Activated CD4-positive, alpha-beta memory T cell treated with anti-CD3 and anti-CD28 coated beads, Interleukin-2, amount 10 ng/mL, durations not matched to agents 7 days and 5 days (primary cell): ENCODE measurements at places on chromosomes 5 and 9.

- DNase-seq = no peak
Measured at GRCh38 chr5:127586066-127586770, 62.7 kb upstream of the CTXN3 start.

DNA sequence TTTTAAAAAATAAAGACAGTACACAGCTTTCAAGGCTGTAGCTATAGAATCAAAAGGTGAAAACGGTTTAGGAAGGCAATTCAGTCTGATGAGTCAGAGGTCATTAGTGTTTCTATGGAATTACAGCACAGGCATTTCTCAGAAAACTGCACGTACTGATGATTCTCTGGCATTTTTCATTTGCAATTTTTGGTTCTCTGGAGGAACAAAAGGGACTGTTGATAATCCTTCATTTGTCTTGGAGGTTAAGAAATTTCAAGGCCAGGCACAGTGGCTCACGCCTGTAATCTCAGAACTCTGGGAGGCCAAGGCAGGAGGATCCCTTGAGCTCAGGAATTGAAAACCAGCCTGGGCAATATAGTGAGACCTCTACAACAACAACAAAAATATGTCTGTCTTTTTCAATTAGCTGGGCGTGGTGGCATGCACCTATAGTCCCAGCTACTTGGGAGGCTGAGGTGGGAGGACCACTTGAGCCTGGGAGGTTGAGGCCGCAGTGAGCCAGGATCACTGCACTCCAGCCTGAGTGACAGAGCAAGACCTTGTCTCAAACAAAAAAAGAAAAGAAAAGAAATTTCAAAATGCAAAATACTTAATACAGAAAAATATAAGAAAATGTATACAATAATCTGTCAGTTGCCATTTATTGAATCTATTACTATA is 27.3 kb downstream of the NR6A1 start:
- DNase-seq = no peak

- DNase-seq = no peak
Measured at GRCh38 chr9:438961-439768, 224.5 kb downstream of the DOCK8 start.

GRCh38 chr5:51394609-51395008 is 11.4 kb downstream of the ISL1 start:
- no peak for DNase-seq

GRCh38 chr5:167451076-167451475 is 840.4 kb upstream of the WWC1 start:
- no peak for DNase-seq

GRCh38 chr5:93236807-93237421 is 344.1 kb downstream of the NR2F1-AS1 start:
- DNase-seq = no peak

GRCh38 chr5:10046676-10047075 is 203.0 kb downstream of the ATPSCKMT start:
- no peak for DNase-seq

DNA sequence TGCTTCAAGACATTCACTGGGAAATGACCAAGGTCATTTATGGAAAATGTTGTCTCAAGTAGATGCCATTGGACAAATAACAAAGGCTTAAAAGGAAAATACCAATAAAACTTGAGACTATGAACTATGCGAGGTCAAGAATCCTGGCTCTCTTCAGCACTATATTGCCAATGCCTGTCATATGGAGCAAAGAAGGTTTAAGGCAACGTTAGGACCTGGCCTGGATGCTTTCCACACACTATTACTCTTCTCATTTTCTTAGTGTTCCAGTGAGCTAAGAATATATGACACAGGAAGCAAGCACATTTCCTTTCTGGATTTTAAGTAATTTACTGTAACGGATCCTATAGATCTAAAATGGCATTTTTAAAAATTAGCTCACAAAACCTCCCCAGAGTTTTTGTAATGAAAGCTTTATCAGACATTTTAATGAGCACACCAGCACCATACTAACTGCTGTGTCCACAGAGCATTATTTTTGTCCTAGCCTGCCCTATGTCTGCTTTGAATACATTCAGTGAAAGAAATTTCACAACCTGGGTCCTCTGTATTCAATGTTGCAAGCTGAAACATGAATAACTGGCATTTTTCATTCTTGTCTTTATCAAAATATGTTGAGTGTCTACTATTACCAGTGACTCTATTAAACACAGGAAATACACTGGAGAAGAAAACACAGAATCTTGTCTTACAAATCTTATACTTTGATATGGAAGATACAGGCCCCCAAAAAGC is 315.6 kb downstream of the CETN3 start:
- no peak for DNase-seq

- DNase-seq = no peak
Measured at GRCh38 chr5:53871775-53872174, 311.3 kb downstream of the NDUFS4 start.

DNA sequence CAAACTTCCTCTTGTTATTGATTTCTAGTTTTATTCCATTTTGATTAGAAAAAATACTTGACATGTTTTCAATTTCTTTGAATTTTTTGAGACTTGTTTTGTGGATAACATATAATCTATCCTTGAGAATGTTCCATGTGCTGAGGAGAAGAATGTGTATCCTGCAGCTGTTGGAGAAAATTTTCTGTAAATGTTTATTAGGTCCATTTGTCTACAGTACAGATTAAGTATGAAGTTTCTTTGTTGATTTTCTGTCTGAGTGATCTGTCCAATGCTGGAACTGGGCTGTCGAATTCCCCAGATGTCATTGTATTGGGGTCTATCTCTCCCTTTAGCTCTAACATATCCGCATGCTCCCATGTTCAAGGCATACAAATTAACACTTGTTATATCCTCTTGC is 251.2 kb downstream of the CSNK1G3 start:
- no peak for DNase-seq

- peak; percentile 25 for DNase-seq
Measured at GRCh38 chr9:124870723-124871122, 8.8 kb downstream of the ARPC5L start.

GRCh38 chr5:65951330-65951729 is 25.0 kb downstream of the ERBIN start:
- DNase-seq = no peak

DNA sequence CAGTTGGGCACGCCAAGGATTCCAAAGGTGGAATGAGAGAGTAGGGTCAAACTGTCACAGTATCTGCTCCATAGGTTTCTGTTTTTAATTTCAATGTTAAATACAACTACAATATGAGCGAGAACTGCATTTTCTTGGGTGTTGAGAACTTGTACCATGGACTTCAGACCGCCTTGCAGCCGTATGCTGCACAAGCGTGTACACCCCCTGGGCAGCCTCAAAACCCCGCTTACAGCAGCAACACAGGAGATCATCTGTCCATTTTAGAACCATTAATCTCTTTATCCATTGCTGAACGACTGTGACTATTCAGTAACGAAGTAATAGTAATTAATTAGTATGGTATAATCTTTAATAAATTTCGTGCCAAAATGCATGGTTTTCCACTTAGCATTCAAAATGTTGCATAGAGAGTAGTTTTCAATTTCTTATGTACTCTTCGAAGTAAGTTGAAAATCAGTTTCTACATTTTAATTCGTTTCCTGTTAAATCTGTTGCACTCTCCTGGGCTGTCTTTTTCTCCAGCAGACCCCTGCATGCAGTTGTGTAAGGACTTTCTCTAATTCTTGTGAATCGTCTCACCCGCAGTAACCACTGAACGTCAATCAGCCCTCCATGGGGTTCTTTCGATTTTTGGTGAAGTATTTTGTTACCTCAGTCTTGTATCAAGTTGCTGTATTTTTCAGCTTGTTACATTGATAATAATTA is 42.0 kb upstream of the GARNL3 start:
- no peak for DNase-seq

- DNase-seq = no peak
Measured at GRCh38 chr5:77210091-77210963, at the start of gene PDE8B. PDE8B (plus strand) TSS chr5:77210680; CDS start chr5:77210926, 246 bp downstream.

DNA sequence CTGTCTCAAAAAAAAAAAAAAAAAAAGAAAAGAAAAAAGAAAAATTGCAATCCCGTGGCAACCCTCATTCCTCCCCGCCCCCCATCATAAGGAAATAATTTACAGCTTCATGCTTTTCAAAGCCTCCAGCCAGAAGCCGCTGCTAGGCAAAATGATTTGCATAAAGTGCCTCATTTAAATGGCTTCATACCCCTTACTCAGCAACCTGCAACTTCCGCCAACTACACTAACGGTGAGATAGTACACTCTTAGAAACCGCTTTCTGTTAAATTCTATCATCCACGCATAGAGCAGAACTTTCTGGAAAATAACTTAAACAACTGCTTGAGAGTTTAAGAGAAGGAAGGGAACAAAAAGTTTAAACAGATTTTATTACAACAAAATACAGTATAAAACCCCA is 17.8 kb downstream of the SERINC5 start:
- DNase-seq = no peak

DNA sequence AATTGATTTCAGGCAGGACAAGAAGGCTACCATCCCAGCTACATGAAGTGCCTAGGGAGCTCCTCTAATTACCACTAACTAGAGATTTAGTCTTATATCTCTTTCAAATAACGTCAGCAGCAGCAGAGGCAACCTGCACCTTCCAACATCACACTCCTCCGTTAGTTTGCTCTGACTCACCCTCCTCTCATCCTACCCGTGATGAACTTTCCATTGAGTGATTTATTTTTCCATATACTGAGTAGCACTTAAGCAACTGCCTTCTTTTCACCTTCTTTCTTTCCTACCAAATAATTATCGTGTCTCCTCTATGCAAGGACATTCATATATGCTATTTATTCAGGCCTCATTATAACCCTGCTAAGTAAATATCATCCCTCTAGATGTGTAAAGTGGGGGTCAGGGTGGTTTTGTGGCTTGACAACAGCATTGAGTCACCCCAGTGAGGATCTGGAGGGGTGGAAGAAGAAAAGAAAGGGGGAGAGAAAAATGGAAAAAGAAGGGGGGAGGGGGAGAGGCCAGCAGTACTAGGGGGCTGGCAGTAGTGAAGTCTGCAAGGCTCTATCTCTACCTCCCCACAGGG is 64.6 kb upstream of the CAST start:
- no peak for DNase-seq

GRCh38 chr5:168426007-168426863 is 60.0 kb upstream of the RARS1 start:
- no peak for DNase-seq

DNA sequence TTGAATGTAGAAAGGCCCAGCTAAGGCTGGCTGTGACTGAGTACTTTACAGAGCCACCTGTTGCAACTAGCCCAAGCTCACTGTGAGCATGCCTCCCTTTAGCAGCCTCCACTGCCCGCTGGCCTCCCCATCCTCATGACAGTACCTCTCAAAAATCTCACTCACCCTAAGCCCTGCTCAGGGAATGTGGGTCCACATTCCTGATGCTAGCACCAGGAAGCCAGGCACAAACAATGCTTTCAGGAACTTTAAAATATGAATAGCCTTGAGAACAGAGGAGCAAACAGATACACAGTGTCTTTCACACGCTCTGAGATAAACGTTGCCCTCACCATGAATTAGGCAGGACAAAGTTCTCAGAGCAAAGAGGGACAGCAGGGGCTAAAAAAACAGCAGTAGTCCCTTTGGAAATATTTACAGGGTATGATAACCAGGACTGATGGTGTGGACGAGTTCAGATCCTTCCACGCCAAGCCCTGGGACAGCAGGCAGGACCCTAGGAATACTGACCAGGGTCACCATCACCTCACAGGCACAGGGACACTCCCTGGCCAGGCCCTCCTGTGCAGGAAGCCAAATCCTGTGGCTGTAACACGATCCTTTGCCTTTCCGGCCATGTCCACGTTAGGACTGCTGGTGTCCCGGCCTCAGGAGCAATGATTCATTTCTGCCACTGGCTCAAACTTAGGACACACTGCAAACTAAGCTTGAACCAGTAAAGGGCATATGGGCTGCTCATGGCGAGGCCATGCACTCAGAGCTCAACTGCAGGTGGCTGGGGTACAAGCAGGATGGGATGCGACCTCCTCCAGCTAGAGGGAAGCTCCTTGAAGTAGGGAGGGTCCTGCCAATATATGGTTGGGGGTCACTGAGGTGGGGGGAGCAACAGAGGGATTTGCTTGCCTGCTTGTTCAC is 9.6 kb downstream of the ACSL6 start:
- DNase-seq = no peak

- peak; percentile 65 for DNase-seq
Measured at GRCh38 chr5:178279723-178280438, 47.3 kb upstream of the PHYKPL start.

GRCh38 chr5:40559306-40559705 is 120.4 kb upstream of the PTGER4 start:
- no peak for DNase-seq

DNA sequence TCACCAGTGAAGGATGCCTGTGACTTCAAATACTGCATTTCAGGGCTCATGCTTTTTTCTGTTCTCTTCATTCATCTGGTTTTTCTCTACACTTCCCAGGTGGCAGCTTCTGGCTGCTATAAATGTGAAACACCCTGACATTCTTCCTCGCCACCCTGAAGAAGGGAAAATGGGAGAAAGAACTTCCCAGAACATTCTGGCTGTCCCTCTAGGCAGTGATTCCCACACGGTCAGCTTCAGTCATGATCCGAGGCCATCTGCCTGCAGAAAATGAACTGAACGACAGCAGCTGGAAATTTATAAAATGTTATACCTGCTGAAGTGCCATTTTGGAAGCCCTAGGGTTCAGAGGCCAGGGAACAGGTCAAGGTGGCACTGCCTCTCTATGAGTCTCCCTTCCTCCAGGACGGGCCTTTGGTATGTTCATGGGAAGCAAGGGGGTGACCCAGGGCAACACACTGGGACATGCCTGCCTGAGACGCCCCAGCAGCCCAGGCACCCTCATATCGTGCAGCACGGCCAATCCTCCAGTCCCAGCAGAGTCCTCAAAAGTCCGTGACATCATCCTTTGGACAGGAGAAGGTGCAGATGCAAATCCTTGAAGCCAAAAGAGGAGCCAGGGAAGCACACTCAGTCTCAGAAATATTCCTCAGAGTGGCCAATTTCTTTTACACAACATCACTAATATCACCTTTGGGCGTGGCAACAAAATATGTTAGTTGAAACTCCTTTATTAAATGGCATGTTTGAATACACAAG is 107.1 kb downstream of the SEMA5A start:
- DNase-seq = no peak

GRCh38 chr5:40271476-40271875 is 408.2 kb upstream of the PTGER4 start:
- no peak for DNase-seq

DNA sequence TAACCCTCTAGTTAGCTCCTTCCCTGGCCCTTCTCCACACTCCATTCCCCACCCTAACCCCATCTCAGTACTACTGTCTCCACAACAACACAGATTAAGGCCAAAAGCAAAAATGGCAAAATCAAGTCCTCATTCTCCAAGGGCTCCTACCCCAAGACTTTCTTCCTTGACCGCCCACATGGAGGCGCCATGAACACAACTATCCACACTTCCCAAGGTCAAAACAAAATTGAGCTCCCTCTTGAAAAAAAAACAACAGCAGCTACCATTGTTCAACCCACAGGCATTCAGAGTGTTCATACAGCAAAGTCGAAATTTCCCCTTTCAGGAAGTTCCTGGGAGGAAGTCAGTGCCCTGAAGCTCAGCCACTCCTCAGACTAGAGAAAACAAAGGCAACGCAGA is 54.4 kb downstream of the GNAQ start:
- peak; percentile 69 for DNase-seq

- peak; percentile 90 for DNase-seq
Measured at GRCh38 chr9:137302118-137302448, at the start of gene NRARP. NRARP (minus strand) TSS chr9:137302271; CDS start chr9:137301928, 343 bp downstream.

GRCh38 chr5:119926301-119926700 is 296.9 kb downstream of the FAM170A start:
- no peak for DNase-seq

- no peak for DNase-seq
Measured at GRCh38 chr9:95360866-95361265, 43.4 kb upstream of the FANCC start.
